ENCODE measurements at places on chromosomes 3 and 15.

GRCh38 chr15:60667190-60667868, 188.4 kb upstream of the ICE2 start:
- no peak for DNase-seq

GRCh38 chr3:17023006-17023664, 138.4 kb downstream of the PLCL2 start:
- no peak for DNase-seq

GRCh38 chr3:126491221-126492013, 15.7 kb upstream of the ZXDC start:
- no peak for DNase-seq

DNA sequence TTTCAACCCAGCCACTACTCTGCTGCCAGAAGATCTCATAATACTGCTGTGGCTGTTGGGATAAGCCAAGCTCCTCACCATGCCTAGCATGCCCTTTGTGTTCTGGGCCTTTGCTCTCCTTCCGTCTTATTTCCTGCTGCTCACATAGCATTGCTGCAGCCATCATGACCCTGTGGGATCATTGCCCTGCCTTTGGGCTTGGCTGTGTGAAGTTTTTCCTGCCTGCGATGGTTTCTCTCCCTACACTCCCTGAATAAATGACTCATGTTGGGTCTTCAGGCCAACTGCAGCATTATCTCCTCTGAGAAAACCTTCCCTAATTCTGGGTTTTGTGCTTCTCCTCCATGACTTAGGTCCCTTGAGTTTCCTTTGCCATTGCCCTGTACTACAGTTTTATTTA, 20.8 kb upstream of the TRA2B start:
- DNase-seq, result no peak

DNA sequence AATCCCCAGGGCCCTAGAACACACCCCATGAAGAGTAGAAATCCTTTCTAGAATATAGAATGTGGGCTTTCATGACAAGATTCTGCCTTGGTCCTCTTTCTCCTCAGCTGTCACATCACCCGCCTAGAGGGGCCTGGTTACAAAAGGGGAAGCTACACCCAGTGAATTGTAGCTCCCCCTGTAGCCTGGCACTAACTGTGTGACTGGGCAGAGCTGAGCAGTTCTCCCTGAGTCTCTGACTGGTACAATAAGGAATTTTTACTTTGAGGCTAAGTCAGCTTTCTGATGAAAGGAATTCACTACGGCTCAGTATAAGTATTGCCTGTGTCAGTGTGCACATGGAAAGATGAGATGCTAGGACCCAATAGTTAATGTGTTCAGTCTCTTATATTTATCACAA, 28.7 kb upstream of the ZNF148 start:
- DNase-seq, result peak; percentile 42

DNA sequence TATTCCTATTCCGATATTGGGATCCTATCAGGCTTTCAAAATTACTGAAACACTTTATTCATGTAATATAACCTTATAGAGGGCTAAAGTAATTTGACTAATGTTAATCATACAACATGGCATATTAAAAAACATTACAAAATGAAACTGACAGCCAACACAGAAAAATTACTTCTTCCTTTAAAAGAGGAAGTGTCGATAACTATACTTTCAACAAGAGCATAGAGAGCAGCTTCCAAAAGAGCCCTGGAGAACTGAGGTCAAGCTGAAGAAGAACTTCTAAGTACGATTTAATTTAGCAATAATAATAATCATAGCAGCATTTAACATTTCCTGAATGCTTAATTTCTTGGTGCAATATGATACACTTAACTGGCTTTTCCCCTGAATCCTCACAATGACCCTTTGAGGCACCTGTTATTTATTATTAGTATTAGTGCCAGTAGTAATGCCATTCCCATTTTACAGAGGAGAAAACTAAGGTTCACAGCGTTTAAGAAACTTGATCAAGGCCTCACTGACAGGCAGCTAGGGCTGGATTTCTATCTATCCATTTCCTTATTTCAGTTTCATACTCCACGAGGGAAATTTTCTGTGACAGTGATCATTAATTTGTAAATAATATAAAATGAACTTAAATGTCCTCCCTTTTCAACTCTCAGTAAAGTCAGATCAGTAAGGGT, 181.6 kb downstream of the CFAP20DC start:
- DNase-seq, result no peak

GRCh38 chr15:75181780-75182179, 19.9 kb upstream of the C15orf39 start:
- no peak for DNase-seq

- DNase-seq, result peak; percentile 26
These were observed 32.4 kb downstream of the C2CD4A start for GRCh38 chr15:62099094-62099601.

DNA sequence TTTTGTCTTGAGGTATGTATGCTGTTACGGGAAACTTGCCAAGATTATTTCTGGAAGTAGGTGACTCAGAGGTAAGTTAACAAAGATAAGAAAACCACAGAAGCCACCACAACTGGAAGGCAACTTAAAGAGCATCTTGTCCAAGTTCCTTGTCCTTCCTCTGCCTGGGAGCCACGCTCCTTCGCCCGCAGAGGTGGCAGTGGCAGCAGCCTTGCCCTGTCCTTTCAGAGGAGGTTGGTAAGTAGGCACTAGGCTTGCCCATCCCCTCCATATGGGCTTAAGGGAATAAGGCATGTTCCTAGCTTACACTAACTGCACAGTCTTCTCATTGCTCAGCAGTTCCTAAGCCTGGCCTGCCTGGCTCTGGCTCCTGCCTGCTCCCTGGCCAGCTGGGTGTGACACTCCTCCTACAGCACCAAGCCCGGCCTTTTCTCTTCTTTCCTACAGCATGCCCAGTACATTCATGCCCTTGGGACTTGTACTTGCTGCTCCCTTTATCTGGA, 48.0 kb upstream of the RAB6B start:
- peak; percentile 71 for DNase-seq

DNA sequence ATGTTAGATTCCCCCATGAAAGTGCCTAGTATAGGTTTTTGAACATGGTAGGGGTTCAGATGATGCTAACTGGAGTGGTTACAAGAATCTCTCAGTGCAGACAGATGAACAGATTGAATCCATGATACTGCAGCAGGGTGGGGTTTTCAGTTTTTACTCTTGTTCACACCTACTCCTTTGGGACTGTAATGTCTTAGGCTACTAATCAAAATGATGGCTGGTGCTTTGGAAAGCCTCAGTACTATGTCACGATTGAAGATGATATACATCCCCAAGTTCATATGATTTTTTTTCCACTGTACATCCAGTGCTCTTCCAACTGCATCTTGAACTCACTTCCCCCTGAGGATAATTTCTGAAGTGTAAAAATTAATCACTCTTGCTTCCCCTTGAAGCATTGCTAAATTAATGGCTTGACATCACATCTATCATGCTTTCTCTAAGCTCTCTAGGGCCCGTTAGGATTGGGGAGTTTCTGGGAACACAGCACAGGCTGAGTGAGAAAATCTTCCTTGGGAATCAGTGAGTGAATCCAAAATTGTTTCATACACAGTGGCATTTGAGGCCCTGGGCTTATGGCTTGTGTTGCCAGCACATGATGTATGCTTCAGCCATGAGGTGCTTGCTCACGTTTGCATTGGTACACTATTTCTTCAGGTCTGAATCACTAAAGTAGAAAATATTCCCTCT, 115.0 kb upstream of the TPRG1 start:
- DNase-seq, result no peak

DNA sequence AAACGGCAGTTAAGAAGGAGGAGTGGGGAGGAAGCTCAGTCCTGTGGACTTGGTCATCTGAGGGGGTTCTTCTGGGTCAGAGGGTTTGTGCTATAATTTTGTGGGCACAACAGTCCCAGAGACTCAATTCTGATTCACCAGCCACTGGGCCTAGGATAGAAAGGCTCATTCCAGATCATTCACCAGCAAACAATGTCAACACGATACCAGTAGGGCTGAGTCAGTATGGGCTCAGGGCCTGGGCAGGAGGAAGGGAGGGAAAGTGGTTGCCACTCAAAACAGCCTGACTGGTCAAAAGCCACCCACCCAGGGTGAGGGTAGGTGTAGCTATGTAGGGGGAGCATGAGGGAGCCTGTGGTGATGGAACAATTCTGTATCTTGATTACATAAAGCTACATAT, 86.9 kb upstream of the MEX3B start:
- DNase-seq, result peak; percentile 57

GRCh38 chr3:187261541-187261969, 30.0 kb downstream of the MASP1 start:
- peak; percentile 29 for DNase-seq

DNA sequence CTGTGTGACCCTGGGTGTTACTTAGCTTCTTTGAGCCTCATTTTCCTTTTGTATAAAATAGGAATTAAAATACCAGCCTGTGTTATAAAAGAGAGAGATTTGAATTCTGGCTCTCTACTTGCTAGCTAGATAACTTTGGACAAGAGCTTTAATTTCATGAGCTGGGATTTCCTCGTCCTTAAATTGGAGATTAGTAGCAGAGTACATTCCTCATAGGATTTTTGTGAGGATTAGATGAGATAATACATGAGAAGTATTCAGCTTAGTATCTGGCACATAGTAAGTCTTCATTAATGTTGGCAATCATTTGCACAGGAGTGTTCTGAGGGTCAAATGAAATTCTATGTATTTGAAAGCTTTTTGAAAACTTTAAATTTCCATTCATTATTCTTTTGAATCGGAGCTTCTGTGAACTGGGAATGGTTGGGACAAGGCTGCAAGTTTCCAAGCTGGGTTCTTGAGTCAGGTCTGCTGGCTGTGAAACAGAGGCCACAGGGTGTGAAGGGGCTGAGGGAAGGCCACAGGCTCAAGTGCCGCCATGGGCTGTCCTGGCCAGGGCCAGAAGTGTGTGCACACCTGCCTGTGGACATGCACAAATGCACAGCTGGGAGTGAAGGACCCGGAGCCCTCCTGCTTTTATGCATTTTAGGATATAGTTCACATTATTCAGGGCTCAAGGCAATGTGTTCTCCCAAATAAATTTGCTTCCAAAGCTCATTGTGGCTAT, 17.2 kb downstream of the ALPK3 start:
- DNase-seq, result no peak

DNA sequence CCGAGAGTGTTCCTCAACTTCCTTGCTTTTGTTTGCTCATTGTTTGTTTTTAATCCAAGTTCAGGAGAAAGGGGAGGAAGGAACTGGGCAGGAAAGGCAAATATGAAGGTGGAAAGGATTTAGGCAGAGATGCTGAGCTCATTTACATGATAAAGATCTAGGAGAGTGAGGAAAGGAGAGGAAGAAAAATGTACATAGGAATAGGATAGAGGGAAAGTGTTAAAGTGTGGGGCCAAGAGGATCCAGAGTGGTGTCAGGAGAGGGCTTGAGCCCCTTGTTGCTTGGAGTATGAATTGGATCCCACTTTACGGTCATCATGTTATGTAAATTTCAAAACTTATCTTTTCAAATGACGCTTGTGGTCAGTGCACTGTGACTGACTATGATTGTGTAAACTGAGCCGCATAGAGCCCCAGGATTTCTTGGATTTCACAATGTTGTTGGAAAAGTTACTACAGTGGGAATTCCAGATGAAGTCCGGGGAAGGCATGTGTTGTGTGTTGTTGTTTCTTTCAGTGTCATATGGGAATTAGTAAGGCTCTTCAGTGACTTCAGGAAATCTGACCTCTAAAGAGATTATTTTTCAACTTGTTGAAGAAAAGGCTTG, 15.0 kb upstream of the PLD1 start:
- DNase-seq, result no peak

- no peak for DNase-seq
These were observed 23.5 kb upstream of the TBC1D5 start for GRCh38 chr3:17765819-17766472.

DNA sequence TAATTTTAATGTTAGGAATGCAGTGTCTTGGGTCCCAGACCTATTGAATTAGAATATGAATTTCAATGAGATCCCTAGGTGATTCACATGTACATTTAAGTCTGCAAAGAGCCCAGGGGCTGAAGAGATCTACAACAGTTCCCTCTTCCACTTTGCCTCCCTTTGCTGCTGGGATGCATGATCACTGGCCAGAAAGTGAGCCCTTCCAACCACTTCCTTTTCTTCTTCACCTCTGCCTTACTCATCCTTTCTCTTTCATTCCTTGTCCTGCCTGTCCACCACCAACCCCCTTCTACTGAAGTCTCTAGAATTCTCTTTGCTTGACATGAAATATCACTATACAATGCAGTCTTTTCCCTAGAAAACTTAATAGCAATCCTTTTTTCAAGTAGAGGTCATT, 222.4 kb upstream of the LRIG1 start:
- no peak for DNase-seq

DNA sequence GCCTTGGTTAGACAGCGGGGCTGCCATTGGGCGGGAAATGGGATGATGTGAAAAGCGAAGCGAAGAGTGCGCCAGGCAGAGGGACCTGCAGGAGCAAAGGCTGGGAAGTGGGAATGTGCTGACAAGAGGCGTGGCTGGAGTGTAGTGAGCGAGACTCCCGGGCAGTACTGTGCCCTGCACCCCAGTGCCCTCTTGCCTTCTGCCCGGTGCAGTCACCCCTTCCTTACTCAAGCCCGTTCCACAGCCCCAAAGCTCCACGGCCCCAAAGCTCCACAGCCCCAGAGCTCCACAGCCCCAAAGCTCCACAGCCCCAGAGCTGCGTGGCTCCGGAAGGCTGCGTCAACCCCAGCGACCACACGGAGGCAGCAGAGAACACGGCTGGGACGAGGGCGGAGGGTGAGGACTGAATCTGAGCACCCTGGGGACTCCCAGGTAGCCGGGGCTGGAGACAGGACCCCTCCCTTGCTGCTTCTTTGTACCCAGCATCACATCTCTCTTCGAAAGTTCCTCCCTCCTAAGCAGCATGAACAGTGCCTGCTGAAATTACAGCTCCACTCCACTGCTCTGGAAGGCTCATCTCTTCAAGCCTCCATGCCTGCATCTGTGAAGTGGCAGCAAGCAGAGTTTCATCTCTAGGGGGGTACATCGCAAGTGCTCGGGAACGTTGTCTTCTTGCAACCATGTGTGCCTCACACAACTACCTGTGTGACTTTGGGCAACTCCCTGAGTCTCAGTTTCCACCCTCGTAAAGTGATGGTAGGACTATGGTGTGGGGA, 108.9 kb downstream of the FBLN2 start:
- DNase-seq, result peak; percentile 90

DNA sequence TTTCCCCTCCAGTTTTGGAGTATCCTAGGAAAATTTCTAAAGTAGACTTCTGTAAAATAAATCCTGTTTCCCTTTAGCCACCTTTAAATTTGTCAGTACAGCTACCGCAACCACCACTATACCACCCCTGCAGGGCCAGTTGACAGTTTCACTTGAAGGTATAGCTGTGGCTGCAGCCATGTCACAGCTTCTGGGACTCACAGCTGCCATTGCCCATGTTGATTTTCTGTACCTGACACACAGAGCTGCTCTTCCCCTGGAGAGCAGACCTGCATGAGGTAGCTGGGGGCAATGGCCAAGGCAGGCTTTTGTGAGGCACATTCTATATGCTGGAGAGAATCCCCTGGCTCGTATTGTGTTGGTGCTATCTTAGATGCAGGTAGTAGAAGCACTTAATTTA, 345.4 kb downstream of the LRTM1 start:
- no peak for DNase-seq

DNA sequence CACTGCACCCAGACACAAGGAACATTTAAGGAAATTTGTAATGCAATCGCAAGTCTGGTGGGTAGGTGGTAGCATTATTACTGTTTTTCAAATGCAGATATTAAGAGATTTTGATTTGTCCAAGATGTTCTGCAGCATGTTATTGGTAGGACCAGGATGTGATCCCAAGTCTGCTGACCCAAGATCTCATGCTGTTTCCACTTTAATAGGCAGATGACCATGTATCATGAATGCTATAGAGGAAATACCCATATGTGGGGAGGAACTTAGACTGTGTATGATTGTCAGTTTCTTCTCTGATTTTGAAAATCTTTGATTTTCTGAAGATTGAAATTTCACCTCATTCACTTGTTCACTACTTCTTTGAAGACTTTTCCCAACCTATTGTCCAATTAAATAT, 28.7 kb downstream of the ATP6V1A start:
- no peak for DNase-seq

All from hepatic stellate cell (primary cell).